Left lobe of liver (tissue), 2 donors: ENCODE measurements at places on chromosomes 4 and X. TPM values are rescaled to one million over a fixed set of nuclear protein-coding genes. Genes with fewer than 3 reads are reported as not detected.

- no peak for DNase-seq
These were observed 35.5 kb downstream of the SHROOM3 start for GRCh38 chr4:76470532-76470931.

DNA sequence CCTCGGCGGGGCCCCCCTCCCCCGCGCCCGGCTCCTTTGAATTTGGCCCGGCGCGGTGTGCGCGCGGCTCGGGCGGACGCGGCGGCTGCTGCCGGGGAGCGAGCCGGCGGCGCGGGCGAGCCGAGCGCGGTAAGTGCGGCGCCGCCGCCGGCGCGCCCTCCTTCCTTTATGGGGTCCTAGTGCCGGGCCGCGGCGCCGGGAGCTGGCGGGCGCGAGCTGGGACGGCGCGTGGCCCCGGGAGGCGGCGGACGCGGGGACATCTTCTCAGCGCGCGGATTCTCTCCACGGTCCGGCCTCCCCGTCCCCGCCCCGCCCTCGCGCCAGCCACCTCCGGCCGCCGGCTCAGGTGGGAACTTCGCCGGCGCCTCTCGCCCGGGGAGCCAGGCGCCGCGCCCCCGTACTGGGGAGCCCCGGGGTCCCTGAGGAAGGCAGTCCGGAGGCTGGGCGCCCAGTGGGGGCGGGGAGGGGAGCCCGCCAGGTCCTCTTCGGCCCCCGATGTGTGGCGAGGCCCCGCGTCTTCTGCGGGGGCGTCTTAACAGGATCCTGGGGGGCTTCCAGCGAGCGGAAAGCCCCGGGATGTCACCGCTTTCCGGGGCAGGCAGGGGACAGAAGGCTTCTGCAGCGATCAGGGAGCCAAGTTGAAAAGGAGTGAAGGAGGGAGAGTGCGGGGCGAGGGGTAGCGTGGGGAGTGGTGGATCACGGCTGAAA is 98.4 kb upstream of the TENM3 start:
- DNase-seq = no peak

- no peak for DNase-seq
These were observed 38.6 kb downstream of the PRSS12 start for GRCh38 chr4:118314221-118314620.

DNA sequence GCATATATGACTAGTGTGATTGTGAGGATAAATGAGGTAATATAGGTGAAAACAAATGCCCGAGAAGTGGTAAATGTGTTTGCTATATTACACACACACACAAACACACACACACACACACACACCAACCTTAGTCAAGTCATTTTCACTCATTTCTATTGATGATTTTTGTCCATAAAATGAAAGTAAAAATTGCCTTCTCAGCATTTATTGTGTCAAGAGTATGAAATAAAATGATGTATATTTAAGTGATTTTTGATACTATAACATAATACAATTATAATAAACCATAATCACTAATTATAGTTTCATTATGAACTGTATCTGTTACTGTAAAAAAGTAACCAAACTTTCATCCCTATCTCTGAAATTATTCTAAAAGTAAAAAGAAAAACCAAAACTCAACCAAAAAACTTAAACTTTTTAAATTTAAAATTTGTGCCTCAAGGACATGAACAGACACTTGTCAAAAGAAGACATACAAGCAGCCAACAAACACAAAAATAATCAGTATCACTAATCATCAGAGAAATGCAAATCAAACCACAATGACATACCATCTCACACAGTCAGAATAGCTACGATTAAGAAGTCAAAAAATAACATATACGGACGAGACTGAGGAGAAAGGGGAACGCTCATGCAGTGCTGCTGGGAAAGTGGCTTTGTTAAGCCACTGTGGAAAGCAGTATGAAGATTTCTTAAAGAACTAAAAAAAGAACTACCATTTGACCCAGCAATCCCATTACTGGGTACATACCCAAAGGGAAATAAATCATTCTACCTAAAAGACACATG is 601.0 kb downstream of the TMA16 start:
- DNase-seq = no peak

Gene DMD
- total RNA-seq = 32.2 TPM

GRCh38 chrX:9980401-9980800 is 13.2 kb downstream of the CLDN34 start:
- no peak for DNase-seq

GRCh38 chr4:139978692-139979091 is 175.3 kb downstream of the MAML3 start:
- no peak for DNase-seq

DNA sequence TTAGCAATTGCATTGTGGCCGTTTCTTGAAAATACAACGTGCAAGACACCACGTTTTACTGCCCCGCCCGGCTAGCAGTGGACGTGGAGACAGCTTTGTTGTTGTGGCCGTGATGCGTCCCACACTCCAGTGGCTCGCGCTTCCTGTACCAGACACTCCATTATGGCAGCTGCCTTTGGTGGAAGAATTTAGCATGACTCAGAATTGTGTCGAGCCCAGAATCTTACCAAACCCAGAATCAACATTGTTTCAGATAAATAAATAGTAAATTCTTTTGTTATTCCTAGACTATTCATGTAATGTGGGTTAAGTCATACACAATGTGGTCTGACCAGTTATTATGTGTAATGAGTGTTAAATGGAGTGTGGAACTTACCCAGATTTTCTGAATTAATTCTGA is 25.3 kb upstream of the S100P start:
- DNase-seq = no peak

GRCh38 chr4:110106931-110107296 is 91.5 kb downstream of the ELOVL6 start:
- DNase-seq = no peak

GRCh38 chr4:152363086-152363485 is 172.8 kb downstream of the FBXW7 start:
- no peak for DNase-seq

Gene KIF4A
- total RNA-seq = 0.15 TPM

DNA sequence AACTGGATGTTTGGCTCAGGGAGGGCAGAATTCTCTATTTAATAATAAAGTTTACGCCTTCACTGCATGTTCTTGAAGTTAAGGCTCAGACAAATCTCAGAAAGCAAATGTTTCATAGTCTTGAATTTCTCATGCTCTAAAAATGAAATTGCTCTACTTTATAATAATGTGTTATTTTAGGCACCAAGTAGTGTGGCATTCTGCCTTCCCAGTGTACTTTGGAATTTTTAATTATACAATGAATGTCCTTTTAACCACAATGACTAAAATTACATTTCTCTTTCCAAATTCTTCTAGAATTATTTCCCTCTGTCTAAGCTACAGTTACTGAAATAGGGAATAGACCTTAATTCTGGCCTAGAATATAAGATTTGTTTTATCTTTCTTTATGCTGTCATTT is 97.9 kb upstream of the PDE5A start:
- no peak for DNase-seq

GRCh38 chr4:158500054-158500453 is 21.6 kb upstream of the RXFP1 start:
- no peak for DNase-seq

GRCh38 chr4:79442422-79442821 is 34.4 kb upstream of the GK2 start:
- no peak for DNase-seq

DNA sequence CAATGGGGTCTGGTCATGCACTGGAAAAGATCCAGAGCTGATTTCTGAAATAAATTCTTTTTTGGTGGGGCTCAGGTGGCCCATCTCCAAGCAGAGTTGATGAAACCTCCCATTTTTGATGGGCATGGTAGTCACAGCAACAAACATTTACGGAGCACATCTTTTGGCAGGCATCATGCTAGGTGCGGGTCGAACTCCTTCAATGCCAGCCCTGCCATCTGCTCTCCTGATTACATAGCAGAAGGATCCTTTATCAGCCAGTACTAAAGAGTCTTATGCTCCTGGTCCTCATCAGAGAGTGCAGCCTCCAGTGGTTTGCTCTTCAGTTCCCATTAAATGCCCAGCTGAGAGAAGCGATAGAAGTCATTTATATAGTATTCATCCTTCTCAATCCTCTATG is 121.7 kb downstream of the GRXCR1 start:
- DNase-seq = no peak

Gene LRIT3
- 0.08 TPM for total RNA-seq

GRCh38 chr4:88101165-88101564 is 57.3 kb downstream of the ABCG2 start:
- no peak for DNase-seq

DNA sequence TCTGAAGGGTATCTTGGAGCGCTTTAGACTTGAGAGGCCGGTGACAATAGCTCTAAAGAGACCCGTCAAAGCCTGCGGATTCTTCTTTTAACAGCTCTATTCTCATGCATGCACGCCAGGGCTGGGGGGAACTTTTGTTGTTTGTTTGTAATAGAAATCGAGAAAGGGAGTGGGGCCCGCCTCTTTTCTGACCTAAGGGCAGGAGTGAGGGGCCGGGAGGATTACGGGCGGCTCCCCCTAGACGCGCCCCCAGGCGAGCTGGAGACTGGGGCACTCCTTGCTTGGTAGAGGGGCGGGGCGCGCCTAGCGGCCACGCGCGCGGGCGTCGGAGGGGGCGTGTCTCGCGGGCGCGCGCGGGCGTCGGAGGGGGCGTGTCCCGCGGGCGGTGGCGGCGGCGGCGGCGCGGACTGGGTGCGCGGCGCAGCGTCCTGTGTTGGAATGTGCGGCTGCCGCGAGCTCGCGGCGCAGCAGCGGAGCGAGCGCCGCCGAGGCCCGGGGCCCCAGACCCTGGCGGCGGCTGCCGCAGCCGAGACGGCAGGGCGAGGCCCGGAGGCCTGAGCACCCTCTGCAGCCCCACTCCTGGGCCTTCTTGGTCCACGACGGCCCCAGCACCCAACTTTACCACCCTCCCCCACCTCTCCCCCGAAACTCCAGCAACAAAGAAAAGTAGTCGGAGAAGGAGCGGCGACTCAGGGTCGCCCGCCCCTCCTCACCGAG is at the start of gene REST:
REST (plus strand) TSS at position 412 of the 717 bp plus-strand sequence. CDS start 2,739 bp downstream, outside the sequence.
- peak; percentile 85 for DNase-seq

GRCh38 chr4:43049326-43049725 is 156.8 kb downstream of the GRXCR1 start:
- DNase-seq = no peak

DNA sequence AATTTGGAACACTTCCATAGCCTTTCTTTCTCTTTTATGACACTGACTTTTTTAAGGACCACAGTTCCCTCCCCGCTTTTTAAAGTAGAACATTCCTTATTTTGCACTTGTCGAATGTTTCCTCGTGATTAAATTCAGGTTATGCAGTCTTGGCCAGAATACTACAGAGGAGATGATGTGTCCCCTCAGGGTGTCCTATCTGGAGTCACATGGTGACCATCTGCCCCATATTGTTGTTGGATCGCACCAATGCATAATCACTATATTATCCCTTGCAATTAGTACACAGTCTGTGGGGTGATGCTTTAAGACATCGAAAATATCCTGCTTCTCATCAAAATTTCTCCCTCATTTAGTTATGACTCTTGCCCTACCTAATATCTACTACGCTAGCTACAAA is 27.4 kb downstream of the WDFY3 start:
- DNase-seq = no peak

DNA sequence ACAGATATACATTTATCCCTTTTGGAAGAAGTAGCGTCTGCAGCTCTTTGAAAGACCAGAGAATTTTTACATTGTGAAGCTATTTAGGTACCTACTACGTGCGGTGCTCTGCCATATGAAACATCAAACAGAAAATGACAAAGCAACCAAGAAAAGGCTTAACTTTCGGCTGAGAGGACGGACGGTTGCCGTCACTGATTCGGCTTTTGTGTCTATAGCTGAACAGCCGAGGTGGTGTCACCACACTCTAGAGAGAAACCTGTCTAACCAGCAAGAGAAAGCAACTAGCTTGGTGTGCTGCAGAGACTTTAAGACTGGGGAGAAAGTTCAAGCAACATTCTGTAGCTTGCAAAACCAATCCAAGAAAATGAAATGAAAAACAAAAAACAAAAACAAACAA is 145.5 kb downstream of the SHOX start:
- DNase-seq = no peak

Gene EPHA5
- total RNA-seq = not detected
